Suppressor macrophage (primary cell): ENCODE measurements at places on chromosomes 2 and 18.

GRCh38 chr2:85230679-85231467 is 96.9 kb downstream of the TGOLN2 start:
- DNase-seq, result no peak

DNA sequence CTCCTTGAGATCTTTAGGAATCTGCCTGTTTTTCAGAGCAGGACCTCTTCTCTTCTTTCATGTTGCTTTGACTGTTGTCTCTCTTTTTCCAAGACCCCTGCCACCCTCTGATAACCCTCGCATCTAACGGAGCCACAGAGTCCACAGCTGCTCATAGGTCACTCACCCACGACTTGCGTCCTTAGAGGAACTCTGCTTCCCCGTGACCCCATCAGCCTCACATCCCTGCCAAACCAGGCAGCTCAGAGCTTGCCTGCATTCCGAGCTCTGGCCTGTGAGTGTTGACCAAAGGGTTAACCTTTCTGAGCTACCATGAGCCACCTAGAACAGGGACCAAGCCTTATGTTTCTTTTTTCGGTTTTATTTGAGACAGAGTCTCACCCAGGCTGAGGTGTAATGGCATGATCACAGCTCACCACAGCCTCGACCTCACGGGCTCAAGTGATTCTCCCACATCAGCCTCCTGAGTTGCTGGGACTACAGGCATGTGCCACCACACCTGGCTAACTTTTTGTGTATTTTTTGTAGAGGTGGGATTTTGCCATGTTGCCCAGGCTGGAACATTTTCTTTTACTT is 36.4 kb downstream of the CABLES1 start:
- DNase-seq, result no peak

DNA sequence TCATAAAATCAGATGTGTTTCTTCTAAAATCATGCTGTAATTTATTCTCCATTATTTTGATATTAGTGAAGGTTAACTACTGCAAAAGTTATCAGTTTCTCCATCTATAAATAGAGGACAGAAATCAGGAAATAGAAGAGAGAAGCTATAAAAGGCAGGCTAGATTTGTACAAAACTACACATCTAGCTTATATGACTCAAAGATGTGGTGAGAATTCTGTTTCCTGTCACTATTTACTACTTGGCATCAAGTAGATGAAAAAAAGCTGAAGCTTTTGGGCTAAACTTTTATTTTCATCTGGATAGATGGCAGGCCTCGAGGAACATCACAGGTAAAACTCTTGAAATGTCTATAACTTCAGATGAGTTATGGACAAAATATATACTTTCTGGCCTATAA is 49.8 kb upstream of the NAB1 start:
- DNase-seq, result peak; percentile 19

DNA sequence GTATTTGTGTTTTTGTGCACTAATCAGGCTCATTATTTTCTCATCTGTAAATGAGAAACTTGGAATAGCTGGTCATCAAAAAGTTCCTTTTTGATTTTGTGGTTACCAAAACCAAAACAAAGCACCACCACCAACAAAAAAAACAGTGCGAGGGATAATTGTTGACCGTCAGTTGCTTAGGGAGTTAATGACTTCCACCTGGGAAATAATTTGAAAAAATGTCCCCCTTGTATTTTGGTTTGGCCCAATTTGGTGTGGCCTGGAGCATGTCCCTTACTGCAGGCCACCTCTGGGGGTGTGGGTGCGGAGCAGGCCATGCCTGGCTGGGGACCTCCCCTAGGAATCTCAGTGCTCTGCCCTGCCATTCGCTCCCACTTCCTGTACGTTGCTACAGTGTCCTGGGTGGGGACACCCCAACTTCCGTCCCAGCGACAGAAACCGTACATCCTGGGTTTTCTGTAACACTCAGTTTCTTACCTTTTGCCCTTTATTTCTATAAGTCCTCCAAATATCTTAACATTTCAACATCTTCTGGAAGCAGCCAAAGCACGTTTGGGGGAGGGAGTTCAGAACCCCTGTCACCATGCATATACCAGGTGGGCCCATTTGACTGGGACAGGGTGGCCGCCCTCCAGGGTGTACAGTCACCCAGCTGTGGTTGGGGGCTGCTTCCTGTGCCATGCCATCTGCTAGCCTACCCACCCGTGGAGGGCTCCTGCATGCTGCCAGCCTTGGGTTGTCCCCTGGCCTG is 31.3 kb downstream of the NCK2 start:
- DNase-seq, result no peak

GRCh38 chr2:43114210-43114609 is 112.2 kb downstream of the ZFP36L2 start:
- no peak for DNase-seq
